ENCODE measurements at places on chromosomes 1 and 21. TPM values are rescaled to one million over a fixed set of nuclear protein-coding genes. Genes with fewer than 3 reads are reported as not detected.

Gene NEXN
- 6.4 TPM for total RNA-seq

DNA sequence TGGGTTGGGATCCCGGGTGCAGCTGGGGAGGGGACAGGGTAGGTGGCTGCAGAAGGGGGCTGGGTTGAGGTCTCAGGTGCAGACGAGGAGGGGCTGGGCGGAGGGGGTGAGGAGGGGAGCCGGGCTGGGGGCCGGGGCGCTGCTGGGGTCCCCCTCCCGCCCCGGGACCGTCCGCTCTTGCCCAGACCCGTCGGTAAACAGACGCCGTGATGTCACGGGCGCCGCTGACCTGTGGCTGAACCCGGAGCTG is 22.3 kb downstream of the DHRS3 start:
- no peak for DNase-seq

DNA sequence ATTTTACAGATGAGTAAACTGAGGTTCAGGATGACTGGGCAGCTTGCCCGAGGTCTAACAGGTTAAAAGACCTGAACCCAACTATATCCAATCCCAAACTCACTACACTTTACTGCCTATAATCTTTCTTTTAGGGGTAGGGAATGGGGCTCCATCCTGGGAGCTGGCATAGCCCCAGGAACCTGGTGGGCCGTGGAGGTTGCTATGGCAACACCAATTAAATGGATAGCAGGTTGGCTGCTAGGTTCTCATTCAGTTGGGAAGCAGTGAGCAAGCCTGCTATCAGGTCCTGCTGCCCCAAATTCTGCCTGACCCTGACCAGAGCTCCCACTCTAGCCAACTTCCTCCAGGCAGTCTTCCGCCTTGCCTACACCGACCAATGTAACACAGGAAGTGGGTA is 40.9 kb downstream of the LRP8 start:
- DNase-seq = peak; percentile 23

DNA sequence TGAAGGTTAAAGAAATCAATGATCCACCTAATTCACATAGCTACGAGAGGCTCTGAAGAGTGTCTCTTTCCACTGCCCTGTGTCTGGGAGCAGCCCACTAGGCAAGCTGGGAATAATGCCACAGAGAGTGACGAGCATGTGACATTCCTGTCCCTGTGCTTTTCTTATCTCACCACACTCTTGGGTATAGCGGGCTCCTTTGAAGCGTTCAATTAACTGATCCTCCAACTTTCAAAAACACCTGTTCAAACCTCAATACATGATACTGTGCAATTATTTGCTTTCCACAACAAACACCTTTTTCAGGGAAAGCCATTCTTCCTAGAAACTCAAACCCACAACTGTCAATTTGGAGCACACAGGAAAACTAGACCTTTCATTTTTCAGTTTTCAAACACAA is 43.4 kb downstream of the PLPP3 start:
- no peak for DNase-seq

DNA sequence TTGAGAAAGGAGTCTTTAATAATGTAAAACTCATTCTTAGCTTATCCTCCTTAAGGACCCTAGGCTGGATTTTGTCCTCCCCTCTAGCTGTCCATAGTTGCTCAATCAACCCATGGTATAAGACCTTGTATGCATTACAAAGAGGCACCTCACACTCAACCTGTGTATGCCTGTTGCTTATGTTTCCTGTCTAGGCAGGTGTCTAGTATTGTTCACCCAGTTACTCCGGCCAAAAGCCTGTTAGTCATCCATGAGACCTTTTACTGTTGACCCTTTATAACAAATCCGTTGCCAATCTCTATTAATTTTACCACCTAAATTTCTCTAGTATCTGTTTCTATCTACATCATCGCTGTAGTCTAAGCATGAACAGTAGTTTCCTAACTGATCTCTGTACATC is 3.7 kb downstream of the LYPLAL1 start:
- peak; percentile 58 for DNase-seq

- no peak for DNase-seq
These were observed 118.5 kb upstream of the VAMP3 start for GRCh38 chr1:7652515-7653098.

Gene MASP2
- not detected for total RNA-seq

GRCh38 chr1:246591504-246591903 is 25.2 kb downstream of the CNST start:
- no peak for DNase-seq

GRCh38 chr1:151978922-151979321 is 14.7 kb downstream of the S100A10 start:
- DNase-seq = no peak

GRCh38 chr1:162690672-162691434 is 58.6 kb downstream of the DDR2 start:
- peak; percentile 70 for DNase-seq

Gene UTS2
- not detected for total RNA-seq

GRCh38 chr1:173301507-173301906 is 94.4 kb upstream of the TNFSF4 start:
- DNase-seq = peak; percentile 22

GRCh38 chr1:43668956-43669355 is 19.0 kb downstream of the KDM4A start:
- DNase-seq = no peak

Gene C1orf87
- 0.17 TPM for total RNA-seq

- no peak for DNase-seq
These were observed 127.3 kb downstream of the DSCAM start for GRCh38 chr21:40719615-40720014.

GRCh38 chr1:84434081-84434769 is 35.9 kb downstream of the DNASE2B start:
- peak; percentile 35 for DNase-seq

Gene S100A3
- 5.2 TPM for total RNA-seq

Gene COL11A1
- 25.9 TPM for total RNA-seq

DNA sequence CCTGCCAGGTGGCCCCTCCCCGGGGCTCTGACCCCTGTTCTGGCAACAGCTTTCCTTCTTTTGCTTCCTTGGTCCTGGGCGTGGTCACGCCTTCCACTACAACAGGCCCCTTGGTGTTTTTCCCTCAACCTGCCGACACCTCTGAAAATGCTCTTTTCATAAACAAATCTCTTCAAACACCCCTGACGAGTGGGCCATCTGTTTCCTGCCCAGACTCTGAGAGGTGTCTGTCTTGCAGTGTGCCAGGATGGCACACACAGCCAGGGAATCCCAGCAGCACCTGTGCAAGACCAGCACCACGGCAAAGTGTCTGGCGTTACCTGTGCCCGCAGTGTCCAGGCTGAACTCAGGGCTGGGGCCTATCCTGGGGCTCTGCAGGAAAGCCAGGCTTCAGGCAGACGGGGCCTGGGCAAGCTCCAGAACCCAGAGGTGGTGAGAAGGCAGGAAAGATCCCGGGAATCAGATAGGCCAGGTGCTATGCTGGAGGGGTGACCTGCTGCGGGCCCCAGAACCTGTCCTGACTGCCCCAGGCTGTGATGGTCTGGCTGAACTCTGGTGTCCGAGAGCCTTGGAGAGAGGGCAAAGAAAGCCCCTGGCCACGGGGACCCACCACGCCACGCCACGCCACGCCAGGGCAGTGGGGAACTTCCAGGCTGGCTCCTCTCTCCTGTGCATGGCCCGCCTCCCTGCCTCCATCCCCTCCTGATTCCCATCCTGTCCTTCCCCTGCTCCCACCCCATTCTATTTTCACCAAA is 88.9 kb downstream of the SIK1 start:
- DNase-seq = no peak

Gene GCSAML
- total RNA-seq = not detected

Gene UBASH3A
- total RNA-seq = not detected

GRCh38 chr21:17784604-17785402 is 34.4 kb downstream of the C21orf91 start:
- no peak for DNase-seq

DNA sequence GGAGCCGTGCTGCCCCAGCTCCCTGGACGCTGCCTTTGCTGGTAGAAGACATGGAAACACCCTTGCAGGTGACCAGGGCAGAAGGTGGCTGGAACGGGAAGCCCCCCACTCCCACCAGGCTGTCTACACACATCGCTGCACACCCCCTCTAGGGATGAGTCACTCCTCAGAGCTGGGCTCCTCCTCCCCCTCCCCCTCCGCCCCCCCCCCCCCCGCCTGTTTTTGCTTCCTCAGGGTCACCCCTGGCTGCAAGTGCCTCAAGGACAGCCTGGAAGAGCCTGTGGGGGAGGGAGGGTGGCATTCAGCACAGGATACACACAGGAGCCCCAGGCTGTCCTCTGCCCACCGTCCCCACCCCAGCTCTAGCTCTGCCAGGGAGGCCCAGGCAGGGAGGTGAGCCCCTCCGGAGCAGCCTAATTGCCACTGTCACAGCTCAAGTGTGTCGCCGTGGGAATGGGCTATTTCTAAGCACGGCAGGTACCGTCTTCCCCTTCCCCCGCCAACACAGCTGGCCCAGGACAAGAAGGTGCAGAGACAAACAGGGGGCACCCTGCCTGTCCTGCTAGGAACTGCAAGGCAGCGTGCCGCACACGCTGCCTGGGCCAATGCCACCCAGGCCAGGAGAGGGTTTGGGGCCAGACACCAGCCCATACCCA is 2.5 kb downstream of the FNDC10 start:
- no peak for DNase-seq

Gene INAVA
- total RNA-seq = 28.1 TPM

DNA sequence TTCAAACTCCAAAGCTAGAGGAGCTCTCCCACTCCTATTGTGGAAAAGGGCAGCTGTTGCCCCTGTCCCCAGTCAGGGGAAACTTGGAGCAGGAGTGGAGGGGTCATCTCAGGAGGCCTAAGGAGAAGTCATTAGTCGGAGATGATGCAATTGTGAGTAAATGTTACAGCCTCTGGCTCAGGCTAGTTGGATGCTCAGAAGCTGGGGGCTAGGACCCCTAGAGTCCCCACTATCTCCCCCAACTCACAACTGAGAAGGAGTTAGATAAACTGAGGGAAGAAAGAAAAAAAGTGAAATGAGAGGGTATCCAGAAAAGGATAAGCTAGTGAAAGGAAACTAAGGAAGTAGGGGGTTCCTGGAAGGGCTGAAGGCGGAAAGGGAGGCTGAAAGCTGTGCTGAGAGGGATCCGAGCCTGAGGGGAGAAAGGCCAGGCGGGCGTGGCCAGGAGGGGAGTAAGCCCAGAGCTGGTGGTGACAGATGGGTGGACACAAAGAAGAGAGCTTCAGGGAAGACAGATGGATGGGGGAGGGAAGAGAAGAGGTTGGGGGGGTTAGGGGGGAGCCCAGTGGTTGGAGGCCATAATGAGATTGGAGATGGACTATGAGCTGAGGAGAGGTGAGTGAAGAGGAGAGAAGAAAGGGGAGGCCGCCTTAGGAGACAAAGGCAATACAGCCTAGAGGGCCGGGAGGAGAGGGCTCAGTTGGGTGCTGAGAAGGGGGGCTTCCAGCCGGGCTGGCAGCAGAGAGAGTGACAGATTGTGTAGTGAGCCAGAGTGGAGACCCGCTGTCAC is 4.5 kb upstream of the NHLH1 start:
- no peak for DNase-seq

DNA sequence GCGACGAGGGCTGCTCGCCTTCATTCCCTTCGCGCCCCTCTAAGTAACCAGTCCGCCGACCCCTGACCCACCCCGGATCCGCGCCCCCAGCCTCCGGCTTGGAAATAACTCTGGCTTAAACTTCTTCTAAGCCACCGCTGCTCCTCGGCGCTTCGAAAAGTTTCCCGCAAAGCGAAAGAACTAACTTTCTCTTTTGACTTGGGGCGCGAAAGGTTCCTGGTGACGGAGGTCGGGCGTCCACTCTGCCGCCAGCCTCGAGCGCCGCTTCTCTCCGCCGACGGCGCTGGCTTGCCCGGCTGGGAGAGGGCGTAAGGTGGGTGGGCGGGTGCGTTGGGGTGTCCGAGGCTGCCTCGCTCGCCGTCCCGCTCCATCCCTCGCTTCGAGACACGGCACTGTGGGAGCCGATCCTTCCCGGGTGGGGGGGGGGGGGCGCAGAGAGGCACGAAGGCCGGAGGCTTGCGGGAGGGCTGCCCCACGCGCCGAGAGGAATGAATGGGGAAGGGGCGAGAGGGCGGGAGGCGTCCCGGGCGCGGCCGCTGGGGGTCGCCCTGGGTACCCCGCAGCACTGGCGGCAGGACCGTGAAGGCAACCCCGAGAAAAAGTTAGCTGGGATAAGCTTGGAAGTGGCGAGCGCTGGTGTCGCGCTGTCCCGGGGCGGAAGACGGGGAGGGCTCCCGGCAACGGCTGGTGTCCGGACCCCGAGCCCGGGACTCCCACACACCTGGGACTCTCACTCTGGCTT is 569 bp downstream of the ATF3 start:
- DNase-seq = no peak

Gene CRYZ
- total RNA-seq = 209 TPM

GRCh38 chr1:247373721-247374141 is 42.1 kb upstream of the ZNF496 start:
- no peak for DNase-seq

Gene DMRTA2
- total RNA-seq = not detected

- no peak for DNase-seq
These were observed 1.7 kb downstream of the C1QB start for GRCh38 chr1:22654692-22655091.

DNA sequence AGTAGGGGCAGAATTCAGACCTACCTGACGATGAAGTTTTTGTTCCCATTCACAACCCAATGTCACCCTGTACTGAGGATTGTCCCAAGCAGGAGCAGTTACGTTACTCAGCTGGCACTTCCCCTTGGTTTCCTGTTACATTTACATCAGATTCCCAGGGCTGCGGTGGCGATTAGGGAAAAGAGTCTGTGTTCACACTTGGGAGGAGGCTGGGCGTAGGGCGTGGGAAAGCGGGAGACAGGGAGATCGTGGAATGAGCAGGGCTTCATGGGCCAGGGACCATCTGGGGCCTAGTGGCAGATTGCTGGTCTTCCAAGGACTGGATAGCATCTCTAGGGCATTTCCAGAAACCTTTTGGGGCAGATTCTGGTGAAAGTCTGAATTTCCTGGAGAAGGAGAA is 39.0 kb downstream of the TBX19 start:
- no peak for DNase-seq

- peak; percentile 54 for DNase-seq
These were observed 49.8 kb upstream of the GJA8 start for GRCh38 chr1:147852706-147853225.

GRCh38 chr1:17061892-17062291 is 8.1 kb upstream of the SDHB start:
- no peak for DNase-seq

GRCh38 chr1:33821291-33821690 is 42.6 kb upstream of the HMGB4 start:
- no peak for DNase-seq

DNA sequence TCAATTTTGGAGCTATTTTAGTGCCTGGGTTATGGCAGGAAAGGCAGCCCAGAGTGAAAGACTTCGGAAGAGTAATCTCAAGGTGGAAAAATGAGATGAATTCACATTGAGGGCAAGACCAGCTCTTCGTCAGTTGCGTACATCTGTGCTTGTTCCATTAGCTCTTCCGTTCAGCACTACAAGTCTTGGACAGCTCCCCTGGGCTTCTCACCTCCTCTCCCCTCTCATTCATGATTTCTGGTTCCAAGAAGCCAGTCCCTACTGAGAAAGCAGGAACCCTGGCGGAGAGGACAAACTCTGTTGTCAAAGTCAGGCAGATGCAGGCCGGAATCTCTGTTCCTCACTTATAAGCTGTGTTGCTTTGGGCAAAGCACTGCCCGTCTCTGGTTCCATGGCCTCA is 76.5 kb downstream of the ACTL8 start:
- DNase-seq = peak; percentile 49

All from renal cortical epithelial cell (primary cell).